Fibroblast of upper back skin (primary cell): ENCODE measurements at places on chromosomes 1 and 21.
A peak's percentile ranks its signal among the peaks of the same experiment; 100 is the strongest.

- no peak for DNase-seq
Measured at GRCh38 chr1:240278082-240278481, 186.4 kb downstream of the FMN2 start.

GRCh38 chr1:41716188-41717130 is 202.3 kb downstream of the HIVEP3 start:
- DNase-seq: no peak

DNA sequence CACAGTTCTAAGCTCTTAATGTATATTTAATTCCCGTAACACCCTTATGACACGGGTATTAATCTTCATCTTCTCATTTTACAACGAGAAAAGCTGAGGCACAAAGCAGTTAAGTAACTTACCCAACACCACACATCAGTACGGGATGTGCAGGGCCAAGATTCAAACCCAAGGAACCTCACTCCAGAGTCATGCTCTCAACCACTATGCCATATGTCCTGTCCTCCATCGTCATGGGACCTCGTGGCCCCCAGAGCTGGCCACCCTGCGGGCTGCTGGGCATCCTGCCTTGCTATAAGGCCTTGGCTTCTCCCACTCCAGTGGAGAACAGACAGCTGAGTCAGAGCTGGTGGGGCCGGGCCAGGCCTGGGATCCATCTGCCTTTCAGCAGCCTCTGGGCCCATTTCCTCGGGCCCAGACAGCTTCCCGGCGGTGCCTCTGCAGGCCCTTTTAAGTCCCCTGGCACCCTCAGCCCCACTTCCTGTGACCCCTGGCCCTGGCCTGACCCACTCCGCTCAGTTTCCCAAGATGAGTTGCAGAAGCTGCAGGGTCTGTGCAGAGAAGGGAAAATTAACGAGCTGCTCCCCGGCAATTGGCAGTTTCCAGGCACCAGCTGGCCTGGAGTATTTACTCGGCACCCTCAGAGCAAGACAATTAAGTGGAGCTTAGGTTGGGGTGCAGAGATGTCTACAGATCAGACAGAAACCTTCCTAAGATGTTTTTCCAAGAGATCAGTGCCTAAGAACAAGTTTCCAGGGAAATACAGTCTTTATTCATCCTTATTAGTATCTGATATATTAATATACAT is 98.2 kb downstream of the EPHB2 start:
- peak; percentile 81 for DNase-seq

DNA sequence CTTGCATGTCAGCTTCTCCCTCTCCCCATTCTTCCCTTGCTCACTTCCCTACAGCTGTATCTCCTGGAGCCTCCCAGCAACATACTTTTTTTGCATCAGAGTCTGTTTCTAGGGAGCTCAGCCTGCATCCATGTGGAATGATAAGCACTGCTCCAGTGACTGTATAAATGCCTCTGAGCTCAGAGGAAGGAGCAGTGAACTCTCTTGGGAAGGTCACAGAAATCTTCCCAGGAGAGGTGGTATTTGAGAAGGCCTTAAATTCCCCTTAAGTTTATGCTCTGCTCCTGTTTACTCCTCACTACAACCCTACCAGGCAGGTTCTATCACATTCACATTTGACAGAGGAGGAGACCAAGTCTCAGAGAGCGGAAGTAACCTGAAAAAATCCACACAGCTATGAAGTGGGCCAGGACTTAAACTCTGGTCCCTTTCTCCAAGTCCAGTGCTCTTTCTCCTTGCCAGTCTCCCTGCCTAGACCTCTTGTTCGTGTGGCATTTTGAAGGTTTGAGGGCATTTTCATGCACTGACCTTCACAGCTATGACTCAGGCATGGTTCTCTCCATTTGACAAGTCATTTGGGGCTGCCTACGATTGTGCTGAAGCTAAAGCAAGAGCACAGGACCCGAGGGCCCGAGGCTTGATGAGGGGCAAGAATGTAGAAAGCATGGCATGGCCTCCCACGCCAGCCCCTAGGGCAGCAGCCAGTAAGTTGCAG is 5.6 kb upstream of the UBXN10 start:
- no peak for DNase-seq

GRCh38 chr21:39575775-39576174 is 37.0 kb upstream of the B3GALT5 start:
- DNase-seq: peak; percentile 41

GRCh38 chr1:24075590-24075854 is 36.4 kb downstream of the MYOM3 start:
- DNase-seq: no peak

DNA sequence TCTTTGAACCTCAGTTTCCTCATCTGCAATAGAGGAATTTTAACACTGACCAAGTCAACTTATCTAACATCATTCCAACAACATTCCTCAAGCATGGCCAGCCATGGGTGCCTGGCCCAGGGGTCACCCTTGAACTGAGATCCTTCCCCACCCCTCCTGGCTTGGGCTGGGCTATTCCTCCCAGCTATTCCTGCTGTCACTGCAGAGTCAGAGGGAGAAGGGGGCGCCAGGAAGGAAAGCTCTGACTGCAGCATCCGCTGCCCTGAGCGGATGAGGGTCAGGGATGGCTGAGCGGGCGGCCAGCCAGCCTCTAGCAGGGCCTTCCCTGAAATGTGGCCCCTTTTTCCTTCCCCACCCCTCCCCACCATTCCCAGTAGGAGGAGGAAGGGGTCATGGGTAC is 3.1 kb downstream of the TINAGL1 start:
- DNase-seq: peak; percentile 25

- peak; percentile 68 for DNase-seq
Measured at GRCh38 chr1:209652873-209653401, 712 bp upstream of the LAMB3 start.

- DNase-seq: peak; percentile 85
Measured at GRCh38 chr1:14826172-14826636, 227.7 kb downstream of the KAZN start.

DNA sequence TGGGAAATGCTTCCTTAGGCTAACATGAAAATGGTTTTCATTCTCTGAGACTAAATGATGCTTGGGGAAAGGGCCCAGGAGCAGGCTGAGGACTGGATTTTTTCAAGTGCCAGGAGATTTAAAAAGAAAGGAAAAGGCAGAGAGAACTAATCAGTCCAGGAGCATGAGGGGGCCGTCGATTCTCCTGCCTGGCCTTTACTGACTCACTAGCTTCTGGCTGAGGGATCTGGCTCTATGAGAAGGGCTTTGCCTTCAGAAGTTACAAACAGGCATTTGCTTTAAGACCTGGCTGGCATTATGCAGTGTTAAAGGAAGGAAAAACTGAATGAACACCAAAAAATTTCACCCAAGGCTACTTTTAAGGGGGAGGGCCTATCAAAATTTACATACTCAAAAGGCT is 359.2 kb downstream of the PBX1 start:
- DNase-seq: no peak

- DNase-seq: no peak
Measured at GRCh38 chr21:17660452-17660851, 47.8 kb upstream of the BTG3 start.
